Fibroblast of skin of right quadriceps (primary cell): ENCODE measurements at places on chromosomes 12 and 14.
A peak's percentile ranks its signal among the peaks of the same experiment; 100 is the strongest.

DNA sequence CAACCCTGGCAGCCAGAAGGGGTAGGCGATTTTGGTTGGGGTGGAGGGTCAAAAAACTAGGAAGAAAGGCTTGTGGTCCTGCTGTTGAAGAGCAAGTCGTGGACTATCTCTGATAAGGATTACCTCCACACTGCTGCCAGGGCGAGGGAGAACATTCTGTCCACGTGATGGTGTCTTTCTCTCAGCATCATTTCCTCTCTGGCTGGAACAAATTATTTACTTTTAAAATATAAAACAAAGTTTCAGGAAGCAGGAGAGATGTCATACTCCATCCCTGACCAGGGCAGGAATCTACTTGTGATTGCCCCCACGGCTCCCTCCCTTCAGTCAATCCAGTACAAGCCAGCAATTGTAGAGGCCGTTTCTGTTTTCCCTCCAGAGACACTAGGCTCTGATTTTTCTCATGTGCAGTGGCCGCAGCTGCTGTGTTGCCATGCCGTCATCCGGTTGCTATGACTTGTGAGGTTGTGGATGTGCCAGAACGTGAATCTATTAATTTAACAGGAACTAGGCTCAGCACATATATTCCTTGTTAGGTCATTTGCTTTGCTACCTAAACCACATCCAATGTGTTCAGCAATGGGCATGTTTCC is 61.5 kb upstream of the PTGR2 start:
- DNase-seq = peak; percentile 95

DNA sequence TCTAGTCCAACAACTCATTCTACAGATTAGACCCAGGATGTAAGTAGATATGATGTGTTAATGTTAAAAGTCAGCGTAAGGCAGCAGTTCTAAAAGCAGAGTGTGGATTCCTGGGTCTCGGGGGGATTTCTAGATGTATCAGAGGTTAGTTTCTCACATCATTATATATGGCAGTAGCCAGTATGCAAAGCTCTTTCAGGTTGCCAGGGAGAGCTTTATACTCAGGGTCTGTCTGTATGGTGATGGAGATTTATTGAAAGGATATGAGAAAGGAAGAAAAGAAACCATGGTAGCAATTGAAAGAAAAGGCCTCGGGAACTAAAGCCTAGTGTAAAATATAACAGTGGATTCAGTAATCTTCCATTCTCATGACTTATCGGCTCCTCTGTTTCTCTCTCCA is 26.2 kb upstream of the PAWR start:
- no peak for DNase-seq

DNA sequence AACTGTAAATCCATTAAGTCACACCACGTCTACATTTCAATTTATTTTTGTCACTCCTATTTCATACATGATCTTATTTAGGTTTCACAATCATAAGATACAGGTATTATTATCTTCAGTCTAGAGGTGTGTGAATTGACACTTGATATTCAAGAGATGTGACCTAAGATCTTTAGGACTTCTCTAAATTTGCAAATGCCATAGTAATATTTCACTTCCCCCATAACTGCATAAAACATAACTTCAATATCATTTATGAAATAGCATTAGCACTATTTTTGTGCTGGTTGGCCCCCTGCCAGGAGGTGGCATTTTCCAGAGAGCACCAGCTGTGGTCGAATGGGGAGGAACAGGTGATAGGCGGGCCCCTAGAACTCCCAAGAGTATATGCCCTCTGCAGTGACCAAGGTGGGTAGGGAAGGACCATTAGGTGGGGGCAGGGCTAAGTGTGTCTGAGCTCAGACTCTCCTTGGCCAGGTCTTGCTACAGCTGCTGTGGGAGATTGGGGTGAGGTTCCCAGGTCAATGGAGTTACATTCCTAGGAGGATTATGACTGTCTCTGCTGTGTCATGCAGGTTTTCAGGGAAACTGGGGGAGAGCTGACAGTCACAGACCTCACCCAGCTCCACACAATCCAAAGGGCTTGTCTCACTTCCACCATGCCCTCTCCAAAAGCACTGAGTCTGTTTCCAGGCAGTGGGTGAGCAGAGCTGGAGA is 49.2 kb upstream of the ERGIC2 start:
- no peak for DNase-seq

DNA sequence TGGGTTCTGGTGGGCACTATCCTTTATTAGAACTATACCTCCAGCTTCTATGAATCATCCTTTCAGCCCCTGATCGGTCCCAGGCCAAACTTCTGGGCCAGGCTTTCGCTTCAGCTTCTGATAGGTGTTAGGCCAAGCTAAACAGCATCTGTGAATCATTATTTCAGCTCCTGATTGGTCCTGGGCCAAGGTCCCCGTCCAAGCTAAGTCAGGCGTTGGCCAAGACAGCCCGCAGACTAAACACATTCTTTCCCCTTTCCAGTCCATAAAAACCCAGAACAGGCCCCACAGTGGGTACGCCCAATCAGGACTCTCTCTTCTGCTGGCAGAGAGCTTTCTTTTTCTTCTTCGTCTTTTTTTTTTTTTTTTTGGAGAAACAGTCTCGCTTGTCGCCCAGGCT is 1808.9 kb upstream of the SEL1L start:
- DNase-seq = peak; percentile 19

DNA sequence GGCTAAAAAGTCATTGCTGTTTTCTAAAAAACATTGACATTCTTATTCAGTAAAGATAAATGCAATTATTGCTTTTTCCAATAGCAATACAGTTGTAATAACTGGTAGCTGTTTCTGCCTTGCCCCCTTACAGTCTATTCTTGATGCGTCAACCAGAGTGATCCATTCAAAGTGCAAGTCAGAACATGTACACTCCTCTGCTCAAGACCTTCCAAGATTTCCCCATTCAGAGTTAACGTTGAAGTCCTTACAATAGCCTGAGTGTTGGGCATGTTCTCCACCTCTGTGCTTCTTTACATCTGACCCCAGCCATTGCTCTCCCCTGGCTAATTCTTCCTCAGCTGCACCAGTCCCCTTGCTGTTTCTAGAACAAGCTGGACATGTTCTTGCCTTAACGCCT is 24.3 kb downstream of the VRK1 start:
- DNase-seq = no peak

DNA sequence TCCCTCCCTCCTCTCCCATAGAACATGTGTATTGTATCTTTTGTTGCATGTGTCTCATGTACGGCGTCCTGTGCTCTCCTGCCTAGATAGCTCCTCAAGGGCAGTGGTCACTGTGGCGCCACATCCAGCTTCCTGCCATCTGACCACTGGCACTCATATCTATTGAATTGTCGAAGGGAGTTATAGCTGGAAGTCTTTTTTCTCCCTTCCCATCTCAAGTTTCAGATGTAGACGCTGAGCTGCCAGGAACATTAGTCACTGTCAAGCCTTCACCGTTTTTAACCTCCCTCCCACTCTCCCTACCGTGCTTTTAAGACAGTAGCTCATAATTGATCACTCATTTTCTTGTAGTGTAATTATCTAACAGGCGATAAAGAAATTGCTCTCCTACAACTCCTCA is 33.0 kb downstream of the MTHFD1 start:
- peak; percentile 70 for DNase-seq

GRCh38 chr14:105324080-105324778 is 9.7 kb downstream of the PACS2 start:
- no peak for DNase-seq

GRCh38 chr12:71536939-71537622 is 97.5 kb downstream of the LGR5 start:
- no peak for DNase-seq

- no peak for DNase-seq
These were observed 5.3 kb downstream of the SLC41A2 start for GRCh38 chr12:104952816-104953215.

DNA sequence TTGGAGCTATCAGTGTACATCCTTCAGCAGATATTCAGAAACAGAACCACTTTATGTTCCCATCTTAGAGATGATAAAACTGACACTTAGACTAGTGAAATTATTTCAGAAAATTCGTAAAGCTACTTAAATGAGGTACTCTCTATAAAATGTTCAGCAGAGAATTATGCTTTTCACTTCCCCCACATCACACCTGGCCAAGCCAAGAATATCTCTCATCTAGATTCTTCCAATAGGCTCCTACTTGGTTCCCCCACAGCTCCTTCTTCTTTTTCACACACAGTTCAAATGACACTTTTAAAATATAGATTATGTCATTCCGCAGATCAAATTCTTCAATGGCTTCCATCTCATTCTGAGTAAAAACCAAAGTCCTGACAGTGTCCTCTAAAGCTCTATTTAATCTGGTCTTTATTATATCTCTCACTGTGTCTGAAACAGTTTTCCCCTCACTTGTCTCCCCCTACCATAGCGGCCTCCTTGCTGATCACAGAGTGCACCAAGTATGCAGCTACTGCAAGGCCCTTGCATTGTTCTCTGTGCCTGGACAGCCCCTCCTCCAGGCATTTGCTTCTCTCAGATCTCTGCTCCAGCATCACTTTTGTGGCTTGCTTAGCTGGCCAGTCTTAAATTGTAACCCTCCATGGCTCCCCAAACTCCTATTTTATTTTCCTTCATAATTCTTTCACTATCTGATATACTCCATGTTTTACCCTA is 736.8 kb upstream of the USP15 start:
- DNase-seq = no peak

GRCh38 chr12:84741692-84742091 is 170.9 kb downstream of the SLC6A15 start:
- no peak for DNase-seq
